ENCODE measurements at places on chromosomes 3 and 15.

GRCh38 chr3:30688776-30689641 is 82.6 kb downstream of the TGFBR2 start:
- H3K4me3 ChIP-seq: no peak overlapping the region
- H3K27me3 ChIP-seq: no peaks in the 10 kb centered on the region
- DNase-seq: no peak
- peaks cover 62% of the 10 kb centered on the region for H3K36me3 ChIP-seq
- peak overlapping the region; percentile 93 for H3K27ac ChIP-seq
- H3K4me1 ChIP-seq: peaks cover 66% of the 10 kb centered on the region

- peaks cover 22% of the 10 kb centered on the region for H3K4me1 ChIP-seq
- H3K4me3 ChIP-seq: peak overlapping the region; percentile 88
- peak; percentile 16 for DNase-seq
- no peaks in the 10 kb centered on the region for H3K36me3 ChIP-seq
- no peaks in the 10 kb centered on the region for H3K27me3 ChIP-seq
Measured at GRCh38 chr3:97910931-97911351, 61.3 kb downstream of the RIOX2 start.

DNA sequence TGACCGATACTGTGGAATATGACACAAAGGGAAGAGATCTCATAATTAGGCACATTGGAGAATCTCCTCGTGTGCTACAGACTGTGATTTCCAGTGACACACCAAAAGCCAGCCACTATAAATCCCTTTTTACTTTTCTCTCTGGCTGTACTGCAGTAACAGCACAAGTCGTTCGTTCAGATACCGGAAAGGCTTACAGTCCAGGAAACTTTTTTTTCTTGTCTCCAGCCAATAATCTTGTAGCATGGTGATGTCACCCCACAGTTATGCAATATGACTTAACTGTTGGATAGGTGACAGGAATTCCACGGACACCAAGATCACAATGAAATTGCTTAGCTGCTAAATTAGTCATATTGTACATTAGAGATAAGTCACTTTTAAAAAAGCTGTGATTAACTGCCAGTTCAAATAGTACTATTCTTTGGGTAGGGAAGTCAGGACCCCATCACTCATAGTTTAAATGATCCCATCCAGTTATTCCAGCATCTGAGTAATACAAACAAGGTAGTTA is 36.3 kb upstream of the TSC22D2 start:
- H3K27ac ChIP-seq: no peak overlapping the region
- no peak for DNase-seq
- H3K4me1 ChIP-seq: peaks cover 8% of the 10 kb centered on the region
- no peaks in the 10 kb centered on the region for H3K36me3 ChIP-seq
- H3K27me3 ChIP-seq: no peaks in the 10 kb centered on the region

DNA sequence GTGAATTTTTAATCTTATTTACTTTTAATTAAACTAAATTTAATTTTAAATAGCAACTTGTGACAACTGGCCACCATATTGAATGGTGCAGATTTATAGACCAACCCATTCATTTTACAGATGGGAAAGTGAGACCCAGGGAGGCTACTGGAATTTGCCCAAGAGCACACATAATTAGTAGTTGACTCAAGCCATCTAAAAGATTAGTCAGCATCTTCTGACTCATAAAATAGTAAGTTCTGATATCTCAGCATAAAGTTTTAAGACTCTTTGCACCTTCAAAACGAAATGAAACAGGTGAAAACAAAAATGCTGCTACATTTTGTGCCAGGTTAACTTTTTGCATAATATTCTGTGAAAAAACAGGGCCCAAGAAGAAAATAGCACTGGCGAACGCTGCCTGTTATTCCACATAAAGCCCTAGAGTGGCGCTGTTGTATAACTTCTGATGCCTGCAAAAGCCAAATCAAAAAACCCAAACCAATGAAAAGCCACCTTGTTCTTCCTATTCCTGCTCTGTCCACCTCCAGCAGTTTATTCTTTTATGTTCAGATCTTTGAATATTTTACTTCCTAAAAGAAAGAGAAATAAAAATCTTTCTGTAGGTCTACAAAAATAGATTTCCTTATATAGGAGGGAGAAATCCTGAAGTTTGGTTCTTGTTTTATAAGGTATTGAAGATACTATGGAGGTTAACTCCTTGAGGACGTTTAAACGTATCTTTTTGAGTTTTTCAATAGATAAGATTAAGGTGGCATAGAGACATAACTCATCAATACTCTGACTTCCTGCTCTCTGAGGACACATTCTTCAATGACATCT is 62.8 kb downstream of the OTOL1 start:
- DNase-seq: no peak
- H3K4me3 ChIP-seq: no peak overlapping the region
- H3K36me3 ChIP-seq: peaks cover 3% of the 10 kb centered on the region
- H3K27ac ChIP-seq: no peak overlapping the region
- H3K4me1 ChIP-seq: no peaks in the 10 kb centered on the region

DNA sequence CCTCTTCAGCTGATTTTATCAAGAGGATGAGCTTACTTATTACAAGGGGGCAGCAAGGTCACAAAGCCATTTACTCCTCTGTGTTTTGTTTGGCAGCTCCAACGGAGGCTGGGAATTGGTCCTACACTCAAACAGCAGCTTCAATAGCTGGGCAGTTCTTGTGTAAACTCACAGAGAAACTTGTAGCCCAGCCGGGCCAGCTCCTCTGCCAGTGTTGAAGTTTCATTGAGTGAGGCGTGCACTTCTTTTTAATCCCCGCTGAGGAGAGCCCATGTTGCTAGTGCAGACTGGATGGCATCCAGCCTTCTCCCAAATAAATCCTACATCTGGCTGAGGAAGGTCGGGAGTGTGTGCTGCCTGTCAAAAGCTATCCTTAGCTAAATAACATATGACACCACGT is 59.5 kb downstream of the BFSP2 start:
- no peak overlapping the region for H3K4me3 ChIP-seq
- DNase-seq: no peak
- H3K36me3 ChIP-seq: peaks cover 2% of the 10 kb centered on the region
- H3K27ac ChIP-seq: no peak overlapping the region

GRCh38 chr3:25532431-25533162 is 104.5 kb downstream of the RARB start:
- no peak overlapping the region for H3K4me3 ChIP-seq
- H3K27ac ChIP-seq: no peak overlapping the region
- DNase-seq: no peak
- no peaks in the 10 kb centered on the region for H3K4me1 ChIP-seq

- no peak overlapping the region for H3K27ac ChIP-seq
- peaks cover 2% of the 10 kb centered on the region for H3K36me3 ChIP-seq
- H3K27me3 ChIP-seq: peaks cover 56% of the 10 kb centered on the region
- no peak overlapping the region for H3K4me3 ChIP-seq
- DNase-seq: no peak
Measured at GRCh38 chr15:45471151-45471550, 51.4 kb downstream of the SLC30A4 start.

DNA sequence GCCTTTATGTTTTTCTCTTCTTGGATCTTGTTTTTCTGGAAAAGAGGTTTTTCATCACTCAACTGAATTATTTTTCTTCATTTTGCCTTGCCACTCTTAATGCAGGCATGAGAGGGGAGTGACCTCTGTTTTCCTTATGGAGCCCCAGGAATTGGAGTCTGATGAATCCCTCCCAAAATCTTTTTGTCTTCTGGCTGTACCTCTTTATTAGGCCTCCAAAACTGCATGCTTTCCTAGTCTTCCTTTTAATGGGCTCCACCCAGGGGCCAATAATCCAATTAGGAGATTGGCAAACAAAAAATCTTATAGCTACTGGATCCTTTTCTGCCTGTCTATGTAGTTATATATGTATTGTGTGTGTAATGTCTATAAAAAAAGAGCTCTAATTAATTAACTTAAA is 192.4 kb upstream of the PEX5L start:
- no peak overlapping the region for H3K27ac ChIP-seq
- peaks cover 1% of the 10 kb centered on the region for H3K36me3 ChIP-seq
- H3K4me3 ChIP-seq: no peak overlapping the region
- no peaks in the 10 kb centered on the region for H3K4me1 ChIP-seq
- no peak for DNase-seq

- no peaks in the 10 kb centered on the region for H3K4me1 ChIP-seq
- no peaks in the 10 kb centered on the region for H3K36me3 ChIP-seq
- peaks cover 32% of the 10 kb centered on the region for H3K27me3 ChIP-seq
- no peak overlapping the region for H3K4me3 ChIP-seq
- no peak overlapping the region for H3K27ac ChIP-seq
- DNase-seq: no peak
Measured at GRCh38 chr3:8368598-8368997, 133.0 kb upstream of the LMCD1 start.

- no peaks in the 10 kb centered on the region for H3K36me3 ChIP-seq
- peaks cover 17% of the 10 kb centered on the region for H3K27me3 ChIP-seq
- DNase-seq: no peak
- H3K4me1 ChIP-seq: no peaks in the 10 kb centered on the region
- peak overlapping the region; percentile 7 for H3K27ac ChIP-seq
- no peak overlapping the region for H3K4me3 ChIP-seq
Measured at GRCh38 chr3:195829897-195830254, 18.1 kb upstream of the MUC4 start.

GRCh38 chr15:100060276-100060926 is 281.4 kb downstream of the ADAMTS17 start:
- no peak overlapping the region for H3K27ac ChIP-seq
- H3K4me3 ChIP-seq: no peak overlapping the region
- peaks cover 34% of the 10 kb centered on the region for H3K27me3 ChIP-seq
- DNase-seq: no peak

GRCh38 chr3:58874795-58875194 is 175.0 kb downstream of the CFAP20DC start:
- H3K27me3 ChIP-seq: peaks cover 9% of the 10 kb centered on the region
- no peaks in the 10 kb centered on the region for H3K36me3 ChIP-seq
- DNase-seq: no peak
- H3K27ac ChIP-seq: no peak overlapping the region
- H3K4me3 ChIP-seq: no peak overlapping the region

DNA sequence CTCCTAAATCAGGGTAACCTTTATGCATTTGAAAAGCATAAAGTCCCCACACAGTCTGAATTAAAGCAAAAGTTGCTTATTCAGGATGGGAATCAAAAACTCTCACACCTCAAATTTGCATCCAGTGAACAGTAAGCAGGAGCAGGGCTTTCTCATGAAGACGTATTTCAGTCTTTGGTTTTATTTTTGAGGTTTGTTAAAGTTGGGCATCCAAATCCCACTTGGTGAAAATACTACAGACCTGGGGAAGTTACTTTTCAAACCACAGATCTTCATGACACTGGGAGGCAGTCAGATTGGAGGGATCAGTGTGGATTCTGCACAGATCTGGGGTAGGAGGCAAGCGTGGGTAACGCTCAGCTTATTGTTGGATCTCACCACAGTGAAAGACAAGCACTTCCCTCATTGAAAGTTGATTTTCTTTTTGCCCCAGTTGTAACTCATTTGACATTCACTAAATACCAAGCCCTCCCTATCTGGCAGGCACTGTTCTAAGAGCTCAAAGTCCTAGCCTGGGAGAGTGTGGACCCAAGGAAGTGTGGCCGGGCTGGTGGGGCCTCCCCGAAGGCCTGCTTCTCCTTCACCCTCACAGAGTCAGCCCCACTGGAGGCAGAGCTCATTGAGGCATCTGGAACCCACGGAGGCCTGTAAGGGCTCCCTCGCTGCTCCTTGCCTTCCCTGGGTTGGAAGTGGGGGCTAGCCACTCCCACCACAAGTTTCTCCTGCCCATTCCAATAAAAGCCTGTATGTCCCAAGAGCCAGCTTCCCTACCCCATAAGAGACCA is 783 bp upstream of the ISG20 start:
- H3K27ac ChIP-seq: peak overlapping the region; percentile 98
- peak overlapping the region; percentile 86 for H3K4me3 ChIP-seq
- no peaks in the 10 kb centered on the region for H3K27me3 ChIP-seq
- no peak for DNase-seq

DNA sequence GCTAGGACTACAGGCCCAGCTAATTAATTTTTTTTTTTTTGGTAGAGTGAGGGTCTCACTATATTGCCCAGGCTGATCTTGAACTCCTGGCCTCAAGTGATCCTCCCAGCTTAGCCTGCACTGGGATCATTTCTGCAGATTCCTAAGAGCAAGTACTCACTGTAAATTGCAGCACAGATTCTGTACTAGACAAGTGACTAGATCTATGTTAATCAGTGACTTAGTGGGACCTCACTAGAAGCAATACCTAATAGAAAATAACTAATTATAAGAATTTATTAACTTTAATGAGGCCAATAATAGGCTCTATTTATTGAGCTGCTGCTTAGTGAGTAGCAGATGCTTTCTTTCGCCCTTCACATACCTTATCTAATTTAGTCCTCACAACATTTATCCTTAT is 10.6 kb upstream of the UTS2B start:
- H3K4me1 ChIP-seq: no peaks in the 10 kb centered on the region
- no peak overlapping the region for H3K4me3 ChIP-seq
- DNase-seq: no peak

GRCh38 chr3:138923531-138923994 is 23.4 kb downstream of the FOXL2 start:
- H3K4me3 ChIP-seq: no peak overlapping the region
- H3K27ac ChIP-seq: no peak overlapping the region
- DNase-seq: peak; percentile 80
- H3K36me3 ChIP-seq: peaks cover 2% of the 10 kb centered on the region
- peaks cover 5% of the 10 kb centered on the region for H3K4me1 ChIP-seq
- H3K27me3 ChIP-seq: peaks cover 19% of the 10 kb centered on the region

DNA sequence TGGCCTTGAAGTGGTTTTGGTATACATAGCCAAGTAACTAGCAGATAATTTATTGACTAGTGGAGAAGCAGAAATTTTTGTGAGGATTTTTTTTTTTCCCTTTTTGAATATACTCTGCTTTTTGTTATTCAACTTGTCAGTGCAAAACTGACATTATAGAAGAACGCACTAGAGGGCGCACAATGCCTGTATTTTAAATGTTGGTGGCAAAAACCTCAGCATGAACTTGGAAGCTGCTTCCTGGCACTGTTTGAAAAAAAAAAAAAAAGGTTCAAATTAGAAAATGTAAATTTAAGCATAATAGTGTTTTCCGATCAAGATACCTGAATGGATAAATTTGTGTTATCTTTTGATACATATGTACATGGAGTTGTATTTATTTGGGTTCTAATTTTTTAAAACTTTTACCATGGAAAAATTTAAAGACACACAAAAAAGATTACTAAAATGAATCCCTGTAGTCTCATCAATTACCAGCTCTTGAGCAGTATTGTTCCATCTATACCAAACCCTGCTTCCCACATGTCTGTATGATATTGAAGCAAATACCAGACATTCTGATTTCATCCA is 56.0 kb downstream of the SLC25A26 start:
- DNase-seq: peak; percentile 45
- peaks cover 5% of the 10 kb centered on the region for H3K36me3 ChIP-seq
- H3K4me1 ChIP-seq: peaks cover 44% of the 10 kb centered on the region
- H3K27me3 ChIP-seq: no peaks in the 10 kb centered on the region
- H3K4me3 ChIP-seq: no peak overlapping the region

DNA sequence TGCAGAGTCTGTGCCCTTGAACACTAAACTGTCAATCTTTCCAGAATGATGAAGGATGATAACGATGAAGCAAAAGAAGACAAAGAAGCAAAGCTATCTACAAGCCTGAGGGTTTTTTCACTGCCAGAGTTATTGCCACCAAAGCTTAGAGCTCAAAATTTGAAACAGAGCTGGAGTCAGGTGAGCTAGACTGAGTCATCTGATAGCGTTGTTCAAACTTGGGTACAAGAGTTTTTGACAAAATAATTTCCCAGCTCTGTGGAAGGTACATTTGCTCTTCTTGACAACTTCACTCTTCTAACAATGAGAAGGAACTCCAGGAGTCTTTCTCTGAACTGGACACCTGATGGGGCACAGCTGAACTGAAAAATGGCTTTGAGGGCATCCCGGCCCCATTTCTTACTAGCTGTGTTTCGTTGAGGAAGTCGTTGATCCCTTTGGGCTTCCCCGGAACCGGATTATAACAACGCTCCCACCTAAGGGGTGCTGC is 715 bp downstream of the MCCC1 start:
- peaks cover 35% of the 10 kb centered on the region for H3K4me1 ChIP-seq
- H3K36me3 ChIP-seq: peaks cover 11% of the 10 kb centered on the region
- DNase-seq: no peak

Data from central memory CD8-positive, alpha-beta T cell (primary cell).